ENCODE measurements at places on chromosomes 5 and 9. TPM values are rescaled to one million over a fixed set of nuclear protein-coding genes. Genes with fewer than 3 reads are reported as not detected.

DNA sequence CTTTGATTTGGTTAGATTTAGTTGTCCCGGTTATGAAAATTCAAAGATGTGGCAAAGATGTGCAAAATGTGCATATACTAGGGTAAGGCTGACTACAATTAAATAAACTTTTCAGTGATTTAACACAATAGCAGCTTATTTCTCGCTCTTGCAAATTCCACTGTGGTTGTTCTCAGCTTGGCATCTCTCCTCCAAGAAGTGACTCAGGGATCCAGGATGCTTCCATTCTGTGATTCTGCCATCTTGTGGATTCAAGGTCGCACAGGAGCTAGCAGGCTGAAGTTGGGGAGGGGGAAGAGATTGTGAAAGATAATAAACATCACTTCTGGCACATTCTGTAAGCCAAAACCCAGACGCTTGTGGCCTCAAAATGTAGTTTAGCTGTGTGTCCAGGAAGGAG, 60.1 kb upstream of the TGFBR1 start:
- peaks cover 49% of the 10 kb centered on the region for H3K36me3 ChIP-seq
- H3K4me3 ChIP-seq = no peak overlapping the region
- no peak for DNase-seq

DNA sequence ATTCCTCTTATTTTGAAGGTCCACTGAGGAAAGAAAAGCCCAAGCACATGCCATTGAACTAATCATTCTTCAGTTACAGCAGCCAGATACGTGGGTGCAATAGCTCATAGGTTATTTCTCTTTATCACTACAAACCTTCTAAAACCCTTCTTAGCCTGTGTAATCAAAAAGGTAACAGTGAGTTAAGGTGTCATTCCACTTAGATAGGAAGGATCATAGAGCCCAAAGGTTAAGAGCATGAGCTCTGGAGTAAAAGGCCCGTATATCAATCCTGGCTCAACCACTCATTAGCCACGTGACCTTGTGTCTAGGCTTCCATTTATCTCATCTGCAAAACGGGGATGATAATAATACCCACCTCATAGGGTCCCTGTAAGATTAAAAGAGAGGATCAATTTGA, 2.7 kb downstream of the GPX8 start:
- H3K4me3 ChIP-seq = no peak overlapping the region
- H3K36me3 ChIP-seq = no peaks in the 10 kb centered on the region
- no peak for DNase-seq

DNA sequence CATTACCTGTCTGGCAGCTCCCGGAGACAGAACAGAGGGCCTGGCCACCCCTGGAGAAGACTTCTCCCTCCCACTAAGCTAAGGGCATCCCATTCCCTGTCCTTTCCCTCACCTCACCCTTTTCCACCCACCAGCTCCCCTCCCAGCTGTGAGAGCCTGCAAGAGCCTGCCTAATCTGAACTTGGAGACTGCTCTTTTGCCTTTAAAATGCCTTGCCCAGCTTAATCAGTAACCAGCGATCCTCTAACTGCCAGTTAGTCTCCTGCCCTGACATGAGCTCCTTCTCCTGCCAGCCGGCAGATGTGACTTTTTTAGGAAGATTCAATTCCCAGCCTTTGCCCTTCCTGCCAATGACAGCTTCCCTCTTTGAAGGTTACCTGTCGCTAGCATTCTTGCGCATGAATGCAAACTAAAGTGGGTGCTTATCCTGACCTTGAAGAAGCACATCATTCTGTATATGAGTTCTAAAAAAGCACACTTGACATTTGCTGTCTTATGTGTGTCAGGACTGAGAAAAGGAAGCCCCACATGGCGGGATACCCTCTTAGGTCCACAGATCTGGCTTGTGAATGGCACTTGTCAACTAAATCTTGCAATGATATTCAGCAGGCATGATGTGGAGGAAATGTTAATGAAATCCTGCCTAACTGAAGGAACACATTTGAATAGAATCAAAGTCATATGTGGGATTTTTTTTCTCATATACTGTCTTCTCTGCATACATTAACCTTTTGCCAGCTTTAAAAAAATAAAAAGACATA, 411.2 kb upstream of the SLC30A5 start:
- H3K27ac ChIP-seq = no peak overlapping the region
- no peaks in the 10 kb centered on the region for H3K27me3 ChIP-seq
- H3K4me1 ChIP-seq = no peaks in the 10 kb centered on the region
- H3K36me3 ChIP-seq = no peaks in the 10 kb centered on the region

DNA sequence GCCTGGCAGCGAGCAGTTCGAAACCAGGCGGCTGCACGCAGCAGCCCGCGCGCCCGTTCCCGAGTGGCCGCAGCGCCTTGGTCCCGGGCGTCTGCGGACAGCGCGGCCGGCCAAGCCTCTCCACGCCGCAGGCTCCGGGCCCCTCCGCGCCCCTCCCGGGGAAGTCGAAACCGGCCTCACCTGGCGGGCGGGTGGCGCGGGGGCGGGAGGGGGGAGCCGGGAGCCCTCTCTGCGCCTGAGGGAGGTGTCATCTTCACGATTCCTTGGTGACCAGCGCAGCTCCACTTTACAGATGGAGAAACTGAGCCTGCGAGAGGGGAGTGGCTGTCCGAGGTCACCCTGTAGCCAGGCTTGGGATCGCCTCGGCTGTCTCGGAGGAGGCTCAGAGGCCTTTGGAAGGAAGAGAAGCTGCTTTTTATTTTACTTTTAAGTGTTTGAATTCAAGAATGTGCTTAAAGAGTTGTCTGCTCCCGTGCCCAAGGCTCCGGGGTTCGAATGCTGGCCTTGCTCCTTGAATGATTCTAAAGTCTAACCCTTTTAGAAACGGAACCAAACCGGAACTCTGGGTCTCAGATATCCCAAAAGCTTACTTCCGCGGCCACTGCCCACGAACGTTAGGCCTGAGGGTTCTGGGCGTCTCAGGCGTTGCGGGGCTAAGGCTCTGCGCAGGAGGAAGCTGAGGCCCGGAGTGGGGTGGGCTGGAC, 662 bp downstream of the SUSD3 start:
- DNase-seq = no peak
- no peaks in the 10 kb centered on the region for H3K27me3 ChIP-seq
- H3K4me1 ChIP-seq = peaks cover 11% of the 10 kb centered on the region
- no peak overlapping the region for H3K27ac ChIP-seq
- H3K4me3 ChIP-seq = no peak overlapping the region

- H3K27ac ChIP-seq = no peak overlapping the region
- no peaks in the 10 kb centered on the region for H3K27me3 ChIP-seq
- H3K36me3 ChIP-seq = no peaks in the 10 kb centered on the region
- no peak overlapping the region for H3K4me3 ChIP-seq
Measured at GRCh38 chr9:116064970-116065369, 88.6 kb upstream of the PAPPA start.

- H3K4me1 ChIP-seq = no peaks in the 10 kb centered on the region
- no peaks in the 10 kb centered on the region for H3K27me3 ChIP-seq
- H3K36me3 ChIP-seq = no peaks in the 10 kb centered on the region
- H3K27ac ChIP-seq = no peak overlapping the region
Measured at GRCh38 chr5:12672141-12672540, 767.9 kb upstream of the CTNND2 start.

Gene HACD4
- total RNA-seq = 10.9 TPM

Gene PPP1R26
- total RNA-seq = 17.5 TPM

GRCh38 chr9:76037587-76038225, 147.2 kb downstream of the PCSK5 start:
- no peak overlapping the region for H3K27ac ChIP-seq
- no peaks in the 10 kb centered on the region for H3K36me3 ChIP-seq
- DNase-seq = no peak
- no peak overlapping the region for H3K4me3 ChIP-seq
- no peaks in the 10 kb centered on the region for H3K4me1 ChIP-seq
- H3K27me3 ChIP-seq = no peaks in the 10 kb centered on the region

GRCh38 chr5:179991106-179991505, 80.5 kb downstream of the RNF130 start:
- no peak overlapping the region for H3K27ac ChIP-seq
- no peaks in the 10 kb centered on the region for H3K4me1 ChIP-seq
- DNase-seq = no peak

- H3K36me3 ChIP-seq = no peaks in the 10 kb centered on the region
- no peak overlapping the region for H3K27ac ChIP-seq
- H3K4me3 ChIP-seq = no peak overlapping the region
- H3K27me3 ChIP-seq = no peaks in the 10 kb centered on the region
- DNase-seq = no peak
- peaks cover 12% of the 10 kb centered on the region for H3K4me1 ChIP-seq
Measured at GRCh38 chr5:173953528-173954090, 35.4 kb upstream of the C5orf47 start.

Gene PLPP1
- 92.3 TPM for total RNA-seq

Gene EGFLAM
- total RNA-seq = 26.2 TPM

Gene SERF1A
- total RNA-seq = 21.1 TPM

GRCh38 chr5:111935835-111936234, 178.8 kb upstream of the NREP start:
- no peak overlapping the region for H3K4me3 ChIP-seq
- no peaks in the 10 kb centered on the region for H3K27me3 ChIP-seq
- DNase-seq = no peak
- no peak overlapping the region for H3K27ac ChIP-seq
- no peaks in the 10 kb centered on the region for H3K4me1 ChIP-seq
- no peaks in the 10 kb centered on the region for H3K36me3 ChIP-seq

DNA sequence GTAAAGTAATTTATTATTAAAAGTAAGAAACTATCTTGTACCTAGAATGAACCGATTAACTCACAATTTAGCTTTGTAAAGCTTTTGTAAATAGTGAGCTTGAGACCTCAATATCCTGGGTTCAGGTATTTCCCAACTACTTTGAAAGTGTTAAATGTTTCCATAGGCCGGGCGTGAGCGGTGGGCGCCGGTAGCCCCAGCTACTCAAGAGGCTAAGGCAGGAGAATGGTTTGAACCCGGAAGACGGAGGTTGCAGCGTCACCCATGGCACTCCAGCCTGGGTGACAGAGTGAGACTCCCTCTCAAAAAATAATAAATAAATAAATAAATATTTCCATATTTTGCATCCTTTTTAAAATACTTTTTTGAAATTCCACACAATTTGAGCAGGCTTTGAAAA, 1.5 kb upstream of the ANKH start:
- DNase-seq = no peak
- no peaks in the 10 kb centered on the region for H3K36me3 ChIP-seq
- no peak overlapping the region for H3K4me3 ChIP-seq
- H3K4me1 ChIP-seq = no peaks in the 10 kb centered on the region

Gene FOXD4L5
- not detected for total RNA-seq

Gene MZB1
- total RNA-seq = 0.35 TPM

GRCh38 chr9:121830441-121831140, 179.2 kb downstream of the DAB2IP start:
- no peaks in the 10 kb centered on the region for H3K4me1 ChIP-seq
- H3K4me3 ChIP-seq = no peak overlapping the region
- H3K27ac ChIP-seq = no peak overlapping the region
- no peaks in the 10 kb centered on the region for H3K27me3 ChIP-seq
- DNase-seq = no peak

- H3K4me1 ChIP-seq = no peaks in the 10 kb centered on the region
- no peak overlapping the region for H3K4me3 ChIP-seq
- no peaks in the 10 kb centered on the region for H3K36me3 ChIP-seq
- DNase-seq = no peak
- H3K27me3 ChIP-seq = no peaks in the 10 kb centered on the region
- no peak overlapping the region for H3K27ac ChIP-seq
Measured at GRCh38 chr9:90038763-90039162, 434.0 kb downstream of the GADD45G start.

- DNase-seq = no peak
- H3K27me3 ChIP-seq = no peaks in the 10 kb centered on the region
- H3K27ac ChIP-seq = no peak overlapping the region
- no peaks in the 10 kb centered on the region for H3K36me3 ChIP-seq
Measured at GRCh38 chr9:94929369-94929756, 202.9 kb downstream of the AOPEP start.

- no peak for DNase-seq
- H3K4me1 ChIP-seq = no peaks in the 10 kb centered on the region
- H3K4me3 ChIP-seq = no peak overlapping the region
- H3K27me3 ChIP-seq = no peaks in the 10 kb centered on the region
Measured at GRCh38 chr5:58674711-58675110, 91.8 kb downstream of the RAB3C start.

- H3K27me3 ChIP-seq = no peaks in the 10 kb centered on the region
- H3K27ac ChIP-seq = no peak overlapping the region
- DNase-seq = no peak
Measured at GRCh38 chr9:129109537-129109903, 1.1 kb downstream of the CRAT start.

Measured in adrenal gland (tissue), 19 donors.